ENCODE measurements at places on chromosomes 6 and 20.

DNA sequence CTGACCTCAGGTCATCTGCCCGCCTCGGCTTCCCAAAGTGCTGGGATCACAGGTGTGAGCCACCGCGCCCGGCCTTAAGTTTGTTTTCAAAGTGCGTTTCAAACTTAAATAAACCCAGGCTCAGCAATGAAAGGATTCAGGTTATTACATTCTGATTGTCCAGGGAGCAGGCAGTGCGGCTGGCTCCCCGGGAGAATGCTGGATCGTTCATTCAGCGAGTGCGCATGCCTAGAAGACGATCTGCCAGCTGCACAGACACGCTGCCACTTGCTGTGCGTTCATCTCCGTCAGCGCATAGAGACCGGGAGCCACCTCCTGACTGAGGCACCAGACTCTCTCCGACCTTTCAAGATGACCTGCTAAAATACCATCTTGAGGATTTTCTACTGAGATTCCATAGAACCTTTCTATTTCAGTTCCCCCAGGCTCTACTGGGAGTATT lies 163.9 kb upstream of the ZNF217 start:
- DNase-seq: peak; percentile 17

GRCh38 chr6:157092736-157093135 lies 230.6 kb downstream of the TMEM242 start:
- no peak for DNase-seq

- DNase-seq: no peak
Observed at GRCh38 chr6:139608466-139609261, 234.2 kb upstream of the CITED2 start.

GRCh38 chr6:137779982-137780381 lies 87.1 kb upstream of the TNFAIP3 start:
- no peak for DNase-seq

DNA sequence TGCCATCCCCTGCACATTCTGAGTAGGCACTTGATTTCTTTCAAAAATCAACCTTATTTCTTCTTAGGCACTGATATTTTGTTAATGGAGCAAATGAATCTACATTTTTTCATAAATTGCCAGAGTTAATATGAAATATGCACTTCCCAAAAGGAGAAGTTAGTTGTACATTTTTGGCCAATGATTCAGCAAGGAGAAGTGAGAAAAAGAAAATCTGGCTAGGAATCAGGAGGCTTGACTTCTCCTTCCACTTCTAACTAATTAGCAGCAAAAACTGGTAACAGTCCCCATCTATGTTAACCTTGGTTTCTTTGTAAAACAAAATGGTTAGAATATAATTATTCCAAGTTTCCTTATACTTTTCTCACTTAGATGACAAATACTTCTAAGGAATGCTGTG lies 7.0 kb upstream of the DSE start:
- no peak for DNase-seq

GRCh38 chr6:4661391-4661790 lies 114.8 kb upstream of the CDYL start:
- no peak for DNase-seq

DNA sequence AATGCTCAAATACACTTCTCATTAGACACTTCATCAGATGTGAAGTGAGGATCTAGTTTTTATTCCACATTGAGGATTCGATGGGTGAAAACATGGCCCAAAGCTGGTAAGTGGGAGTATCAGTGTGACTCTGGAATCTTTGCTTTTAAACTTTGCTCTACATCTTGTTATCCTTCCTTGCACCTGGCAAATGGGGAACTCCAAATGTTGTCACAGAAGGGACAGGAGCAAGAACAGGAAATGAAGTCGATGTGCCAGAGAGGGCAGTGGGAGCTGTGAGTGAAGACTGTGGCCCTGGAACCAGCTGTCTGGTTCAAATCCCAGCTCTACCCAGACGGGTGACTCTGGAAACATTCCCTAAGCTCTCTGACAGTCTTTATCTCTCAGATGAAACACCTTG lies 86.7 kb upstream of the AGPAT4 start:
- no peak for DNase-seq

GRCh38 chr6:80364149-80364548 lies 257.7 kb downstream of the BCKDHB start:
- no peak for DNase-seq

- DNase-seq: no peak
Observed at GRCh38 chr20:62047666-62048345, 17.9 kb downstream of the TAF4 start.

GRCh38 chr6:155001482-155001881 lies 6.4 kb downstream of the TIAM2 start:
- no peak for DNase-seq

- no peak for DNase-seq
Observed at GRCh38 chr20:10565922-10566897, 107.6 kb downstream of the JAG1 start.

- no peak for DNase-seq
Observed at GRCh38 chr6:166540631-166541331, 45.7 kb downstream of the RAMACL start.

GRCh38 chr6:12951415-12951814 lies 234.8 kb downstream of the PHACTR1 start:
- DNase-seq: no peak

- peak; percentile 64 for DNase-seq
Observed at GRCh38 chr20:10674684-10675449, 1.1 kb upstream of the JAG1 start.

DNA sequence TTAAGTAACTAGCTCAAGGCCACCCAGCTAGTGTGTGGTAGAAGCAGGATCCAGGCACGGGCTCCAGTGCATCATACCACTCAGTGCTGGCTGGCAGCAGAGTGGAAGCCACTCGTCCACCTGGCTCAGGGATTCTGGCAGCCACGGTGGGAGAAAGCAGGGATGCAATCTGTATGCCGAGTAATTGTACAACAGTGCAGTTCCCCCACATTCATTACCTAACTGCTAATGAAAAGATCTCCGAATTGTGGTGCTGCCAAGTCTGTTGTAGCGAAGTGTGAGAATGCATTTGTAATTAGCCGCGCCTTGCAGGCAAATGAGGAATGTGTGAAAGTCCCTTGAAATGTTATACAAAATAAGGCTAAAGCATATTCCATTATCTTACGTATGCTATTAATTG lies 29.0 kb downstream of the KCNG1 start:
- no peak for DNase-seq

GRCh38 chr6:89033461-89033860 lies 47.1 kb upstream of the PNRC1 start:
- DNase-seq: no peak

GRCh38 chr6:25944688-25945574 lies 14.4 kb upstream of the SLC17A2 start:
- DNase-seq: no peak

- no peak for DNase-seq
Observed at GRCh38 chr6:89509777-89510281, 76.9 kb downstream of the ANKRD6 start.

GRCh38 chr20:51342510-51343236 lies 199.8 kb downstream of the NFATC2 start:
- no peak for DNase-seq

DNA sequence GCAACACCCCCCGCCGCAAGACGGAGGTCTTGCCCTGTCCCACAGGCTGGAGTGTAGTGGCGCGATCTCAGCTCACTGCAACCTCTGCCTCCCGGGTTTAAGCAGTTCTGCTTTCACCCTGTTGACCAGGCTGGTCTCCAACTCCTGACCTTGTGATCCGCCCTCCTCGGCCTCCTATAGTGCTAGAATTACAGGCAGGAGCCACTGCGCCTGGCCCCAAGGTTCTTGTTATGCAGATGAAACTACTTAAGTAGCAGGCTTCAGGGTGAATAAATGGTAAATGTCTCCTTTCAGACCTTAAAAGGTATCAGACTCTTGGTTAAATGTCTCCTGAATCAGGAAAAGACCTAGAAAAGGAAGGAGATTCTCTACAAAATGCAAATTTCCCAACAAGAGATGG lies 95.4 kb upstream of the TMEM181 start:
- no peak for DNase-seq

- DNase-seq: no peak
Observed at GRCh38 chr20:53755733-53756531, 162.3 kb upstream of the ZNF217 start.

DNA sequence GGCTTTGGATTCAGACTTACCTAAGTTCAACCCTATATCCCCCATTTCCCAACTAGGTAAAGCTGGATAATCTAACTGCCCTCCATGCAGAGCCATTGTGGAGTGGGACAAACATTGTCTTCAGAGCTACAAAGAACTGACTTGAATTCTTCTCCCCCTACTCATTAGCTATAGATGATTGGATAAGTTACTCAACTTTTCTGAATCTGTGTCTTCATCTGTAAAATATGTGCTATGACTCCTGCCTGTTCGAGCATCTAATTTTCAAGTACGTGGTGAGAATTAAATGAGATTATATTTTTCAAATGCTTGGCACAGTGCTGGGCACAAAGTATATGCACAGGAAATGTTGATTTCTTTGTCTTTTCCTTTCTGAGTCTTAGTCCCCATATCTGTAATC lies 240.3 kb upstream of the TCF21 start:
- DNase-seq: no peak

DNA sequence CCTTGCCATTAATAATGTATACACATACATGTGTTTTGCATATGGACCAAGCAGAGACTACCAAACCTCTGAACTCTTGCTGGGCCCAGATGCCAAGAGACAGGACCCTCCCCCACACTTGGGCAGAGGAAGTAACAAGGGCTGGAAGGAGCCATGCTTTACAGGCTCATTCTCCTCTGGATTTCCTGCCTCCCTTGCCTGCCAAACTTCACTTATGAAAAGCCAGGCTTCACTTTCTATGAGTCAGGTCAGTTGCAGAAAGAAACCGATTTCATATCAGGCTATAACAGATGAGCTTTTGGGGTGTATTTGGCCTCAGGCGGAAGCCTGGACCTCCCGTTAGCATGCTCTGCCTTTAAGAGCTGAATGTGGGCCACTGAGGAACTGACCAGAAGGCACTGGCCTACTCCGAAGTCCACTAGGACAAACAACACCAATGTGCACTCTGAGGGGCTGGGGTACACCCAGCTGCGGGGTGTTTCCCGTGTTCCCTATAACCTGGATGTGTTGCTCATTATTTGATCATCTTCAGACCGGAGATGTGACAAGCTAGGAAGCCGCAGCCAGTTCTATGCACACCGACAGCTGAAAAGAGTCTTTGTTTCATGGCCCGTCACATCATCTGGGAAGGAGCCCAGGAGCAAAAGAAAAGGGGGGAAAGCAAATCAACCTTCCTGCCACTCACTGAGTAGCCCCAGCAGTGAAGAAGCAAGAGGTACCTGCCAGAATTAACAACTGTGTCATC lies 28.5 kb downstream of the HAO1 start:
- no peak for DNase-seq

Data from substantia nigra (tissue), 51 donors.